ENCODE measurements at places on chromosomes 7 and 10. TPM values are rescaled to one million over a fixed set of nuclear protein-coding genes. Genes with fewer than 3 reads are reported as not detected.

Gene ENTPD7
- 12.5 TPM for total RNA-seq

Gene PDE6C
- total RNA-seq, result not detected

Gene CALY
- total RNA-seq, result 14.1 TPM

Gene PGAM2
- not detected for total RNA-seq

Gene TMEM120A
- total RNA-seq, result 22.6 TPM

Gene PVRIG
- not detected for total RNA-seq

Gene EPO
- total RNA-seq, result 0.48 TPM

Gene NSUN6
- 4.5 TPM for total RNA-seq

Gene TCAF2
- total RNA-seq, result 1.7 TPM

Gene PRKCQ
- 0.24 TPM for total RNA-seq

Gene GTF2IRD1
- total RNA-seq, result 16.5 TPM

Gene RASSF4
- total RNA-seq, result 11.2 TPM

Gene USP6NL
- total RNA-seq, result 12.0 TPM

Gene GNAT3
- total RNA-seq, result 0.16 TPM

Gene NPTX2
- total RNA-seq, result 0.96 TPM

Gene SLC18A2
- total RNA-seq, result not detected

Gene TUBAL3
- total RNA-seq, result not detected

Gene IFIT1B
- total RNA-seq, result under 0.01 TPM

Gene EIF5AL1
- 0.32 TPM for total RNA-seq

Gene RAPGEF5
- 1.8 TPM for total RNA-seq

Gene HOXA10
- not detected for total RNA-seq

Gene GIMAP5
- 0.13 TPM for total RNA-seq

Gene EBF3
- 0.88 TPM for total RNA-seq

Gene HECTD2
- total RNA-seq, result 3.7 TPM

Gene FBH1
- 58.1 TPM for total RNA-seq

Gene ZNF438
- total RNA-seq, result 3.6 TPM

Gene VPS37D
- total RNA-seq, result 5.8 TPM

Gene SPDYE5
- not detected for total RNA-seq

Gene ADAM12
- 8.1 TPM for total RNA-seq

Gene PRKAR2B
- total RNA-seq, result 7.9 TPM

Gene PAPOLB
- total RNA-seq, result not detected

Gene UNC5B
- 35.6 TPM for total RNA-seq

Gene IGFBP1
- not detected for total RNA-seq

Gene LLCFC1
- not detected for total RNA-seq

Gene RABGEF1
- total RNA-seq, result 19.1 TPM

Gene IGF2BP3
- total RNA-seq, result 44.3 TPM

Gene SMIM30
- 68.7 TPM for total RNA-seq

Gene UPK3BL2
- total RNA-seq, result not detected

All from epithelial cell of alveolus of lung (primary cell).